CD8-positive, alpha-beta memory T cell (primary cell): ENCODE measurements at places on chromosomes 3 and 15.

- no peak for DNase-seq
These were observed 8.3 kb downstream of the POU1F1 start for GRCh38 chr3:87267953-87268645.

- DNase-seq: no peak
These were observed 1.6 kb upstream of the DNAH1 start for GRCh38 chr3:52314489-52314888.

DNA sequence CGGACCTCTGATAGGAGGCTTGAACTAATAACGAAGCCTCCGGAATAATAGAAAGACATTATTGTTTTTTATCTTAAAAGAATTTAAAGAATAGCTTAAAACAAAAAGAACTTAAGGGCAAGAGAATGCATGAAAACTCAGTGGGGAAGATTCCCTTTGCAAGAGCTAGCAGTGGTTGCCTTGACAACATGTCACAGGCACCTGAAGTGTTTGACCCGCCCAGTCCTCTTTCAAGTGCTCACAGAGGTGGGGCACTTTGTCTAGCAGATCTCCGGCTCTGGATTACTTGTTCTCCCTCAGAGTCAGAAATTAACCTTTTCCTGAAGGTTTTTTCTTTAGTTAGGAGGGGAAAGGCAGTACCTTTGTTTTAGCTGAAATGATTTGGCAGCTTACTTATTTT lies 37.8 kb downstream of the LARS2 start:
- no peak for DNase-seq

DNA sequence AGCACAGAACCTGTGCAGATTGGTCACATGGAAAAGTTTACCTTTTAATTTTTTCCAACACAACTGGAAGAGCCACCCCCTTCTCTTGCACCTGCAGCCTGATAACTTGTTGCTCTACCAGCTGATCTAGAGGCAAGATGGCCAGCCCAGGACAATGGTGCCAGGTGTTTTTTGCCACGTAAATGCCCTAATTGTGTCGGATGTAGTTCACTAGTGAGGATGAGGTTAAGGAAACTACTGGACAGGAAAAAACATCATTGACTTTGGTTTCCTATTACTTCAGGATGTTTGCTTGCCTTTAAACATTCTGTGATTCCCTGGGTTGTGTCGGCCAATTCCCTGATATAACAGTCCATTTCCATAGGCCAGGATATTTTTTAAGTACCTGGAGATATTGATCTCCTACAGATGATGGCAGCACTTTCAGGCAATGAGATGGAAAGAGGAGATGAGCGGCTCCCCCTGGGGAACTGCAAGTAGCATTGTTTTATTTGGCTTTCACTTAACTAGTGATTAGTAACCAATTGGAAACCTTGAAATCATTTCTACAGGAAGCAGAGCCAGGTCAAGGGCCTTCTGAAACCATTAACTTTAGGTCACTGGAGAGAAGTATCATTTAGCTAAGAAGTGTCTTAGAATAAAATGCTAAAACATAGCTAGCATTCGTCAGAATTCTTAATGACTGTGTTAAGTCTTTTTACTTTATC lies 72.5 kb downstream of the OSBPL10 start:
- no peak for DNase-seq

DNA sequence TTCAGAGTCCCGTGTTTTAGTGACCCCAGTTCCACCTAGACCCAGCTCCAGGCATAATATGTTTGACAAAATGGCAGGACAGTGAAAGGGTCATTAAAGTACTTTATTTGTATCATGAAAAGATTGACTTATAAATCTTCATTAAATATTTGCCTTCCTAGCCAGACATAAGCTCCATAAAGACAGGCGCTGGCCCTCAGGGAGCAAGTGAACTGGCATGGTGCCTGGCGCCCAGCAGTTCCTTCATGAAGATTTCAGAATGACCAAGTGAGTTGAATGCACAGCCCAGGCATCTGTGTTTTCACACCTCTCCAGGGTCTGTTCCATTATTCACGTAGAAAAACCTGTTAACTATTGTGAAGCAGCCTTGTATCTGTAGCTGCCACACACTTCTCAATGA lies 166.2 kb downstream of the GAP43 start:
- no peak for DNase-seq

- DNase-seq: no peak
These were observed 23.8 kb downstream of the WWTR1 start for GRCh38 chr3:149634072-149634471.

GRCh38 chr15:95293456-95294031 lies 1037.0 kb upstream of the NR2F2 start:
- DNase-seq: no peak

- no peak for DNase-seq
These were observed 35.3 kb downstream of the DET1 start for GRCh38 chr15:88511161-88511560.
